ENCODE measurements at places on chromosomes 1 and 21. TPM values are rescaled to one million over a fixed set of nuclear protein-coding genes. Genes with fewer than 3 reads are reported as not detected.

- peaks cover 14% of the 10 kb centered on the region for H3K27me3 ChIP-seq
- no peaks in the 10 kb centered on the region for H3K36me3 ChIP-seq
- no peaks in the 10 kb centered on the region for H3K4me1 ChIP-seq
- H3K4me3 ChIP-seq, result no peak overlapping the region
Measured at GRCh38 chr1:39829791-39830533, 41.3 kb upstream of the BMP8B start.

EXTL1 gene
- not detected for total RNA-seq

DNA sequence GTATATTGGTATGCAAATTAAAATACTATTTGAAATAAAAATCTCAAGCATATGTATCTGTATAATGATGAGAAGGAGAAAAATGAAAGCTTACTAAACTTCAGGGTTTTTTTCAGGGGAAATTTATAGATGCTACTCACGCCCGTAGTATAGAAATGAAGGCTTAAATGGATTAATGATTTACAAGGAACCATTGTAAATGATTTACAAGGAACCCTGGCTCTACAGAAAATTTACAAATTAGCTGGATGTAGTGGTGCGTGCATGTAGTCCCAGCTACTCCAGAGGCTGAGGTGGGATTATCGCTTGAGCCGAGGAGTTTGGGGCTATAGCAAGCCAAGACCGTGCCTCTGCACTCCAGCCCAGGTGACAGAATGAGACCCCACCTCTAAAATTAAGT lies 150.5 kb downstream of the PCBP3 start:
- H3K4me3 ChIP-seq, result no peak overlapping the region
- H3K27ac ChIP-seq, result no peak overlapping the region
- H3K4me1 ChIP-seq, result no peaks in the 10 kb centered on the region
- no peaks in the 10 kb centered on the region for H3K36me3 ChIP-seq
- H3K27me3 ChIP-seq, result peaks cover 43% of the 10 kb centered on the region

ACKR1 gene
- total RNA-seq, result 47.6 TPM

GRCh38 chr1:180101411-180101810 lies 53.3 kb upstream of the QSOX1 start:
- no peaks in the 10 kb centered on the region for H3K27me3 ChIP-seq

GRCh38 chr1:158371188-158371953 lies 17.7 kb downstream of the CD1E start:
- H3K27me3 ChIP-seq, result peaks cover 49% of the 10 kb centered on the region
- no peaks in the 10 kb centered on the region for H3K4me1 ChIP-seq
- H3K4me3 ChIP-seq, result no peak overlapping the region
- peak; percentile 34 for DNase-seq
- no peak overlapping the region for H3K27ac ChIP-seq

DNA sequence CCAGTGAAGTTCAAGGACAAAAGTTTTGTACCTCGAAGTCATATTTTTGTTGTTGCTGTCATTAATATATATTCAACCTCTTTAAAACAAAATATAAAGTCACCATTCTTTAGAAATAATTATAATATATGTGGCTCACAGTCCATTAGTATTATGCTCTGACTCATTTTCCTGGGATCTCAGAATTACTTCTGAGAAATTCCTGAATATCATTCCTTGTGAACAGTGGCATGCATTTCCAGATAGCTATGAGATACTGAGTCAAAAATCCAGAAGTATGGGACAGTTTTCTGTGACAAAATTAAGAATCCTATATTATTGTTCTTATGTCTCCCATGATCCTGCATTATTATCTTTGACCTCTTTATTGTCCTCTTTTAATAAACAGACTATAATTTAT lies 13.8 kb upstream of the RGS21 start:
- no peak overlapping the region for H3K27ac ChIP-seq
- no peaks in the 10 kb centered on the region for H3K36me3 ChIP-seq
- H3K27me3 ChIP-seq, result no peaks in the 10 kb centered on the region
- no peak overlapping the region for H3K4me3 ChIP-seq
